Activated T-helper 17 cell treated with anti-CD3 and anti-CD28 coated beads, Interleukin-2, amount 50 U/mL, for 72 hours (primary cell): ENCODE measurements at places on chromosomes 4 and X. TPM values are rescaled to one million over a fixed set of nuclear protein-coding genes. Genes with fewer than 3 reads are reported as not detected.

NPY2R gene
- total RNA-seq = not detected

MAGEB18 gene
- total RNA-seq = not detected

ALB gene
- not detected for total RNA-seq

BGN gene
- not detected for total RNA-seq

MGAT4D gene
- not detected for total RNA-seq

CXCL3 gene
- total RNA-seq = not detected

HSPA4L gene
- total RNA-seq = 2.4 TPM

UGT8 gene
- total RNA-seq = 0.82 TPM
